Fibroblast of skin of right quadriceps (primary cell): ENCODE measurements at places on chromosomes 13 and 19.

- DNase-seq = no peak
Measured at GRCh38 chr19:39379865-39380396, 11.0 kb downstream of the PAF1 start.

DNA sequence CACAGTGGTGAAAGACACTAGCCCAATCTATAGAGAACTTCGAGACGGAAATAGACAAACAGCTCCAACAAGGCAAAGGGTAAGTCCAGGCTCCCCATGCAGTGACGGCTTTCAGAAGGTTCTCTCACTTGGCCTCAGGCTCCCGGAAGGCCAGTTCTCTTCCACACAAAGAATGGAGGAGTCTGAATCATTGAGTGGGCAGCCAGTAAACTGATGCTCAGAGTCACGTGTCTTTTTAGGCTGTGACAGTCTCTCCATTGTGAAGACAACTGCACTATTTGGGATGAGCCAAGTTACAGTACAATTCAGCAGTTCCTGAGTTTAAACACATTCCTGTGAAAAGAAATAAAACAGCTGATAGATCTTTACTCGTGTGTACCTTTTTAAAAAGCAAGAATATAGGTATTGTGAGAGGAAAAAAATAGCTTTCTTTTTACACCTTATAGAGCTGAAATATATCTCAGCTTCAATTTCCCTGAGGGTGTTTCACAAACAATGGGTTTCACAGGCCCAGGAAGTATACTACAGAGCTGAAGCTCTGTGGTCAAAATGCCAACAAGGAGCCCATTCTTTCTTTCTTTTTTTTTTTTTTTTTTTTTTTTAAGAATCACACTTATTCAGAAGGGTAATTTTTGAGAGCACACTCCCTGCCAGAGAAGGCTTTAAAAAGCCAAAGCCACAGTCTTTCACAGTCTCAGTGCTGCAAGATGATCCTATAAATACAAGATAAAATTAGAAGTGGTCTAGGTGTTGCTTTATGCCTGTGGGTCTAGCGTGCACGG, 135.1 kb downstream of the FREM2 start:
- no peak for DNase-seq

GRCh38 chr13:66844933-66845332, 385.2 kb downstream of the PCDH9 start:
- DNase-seq = no peak

DNA sequence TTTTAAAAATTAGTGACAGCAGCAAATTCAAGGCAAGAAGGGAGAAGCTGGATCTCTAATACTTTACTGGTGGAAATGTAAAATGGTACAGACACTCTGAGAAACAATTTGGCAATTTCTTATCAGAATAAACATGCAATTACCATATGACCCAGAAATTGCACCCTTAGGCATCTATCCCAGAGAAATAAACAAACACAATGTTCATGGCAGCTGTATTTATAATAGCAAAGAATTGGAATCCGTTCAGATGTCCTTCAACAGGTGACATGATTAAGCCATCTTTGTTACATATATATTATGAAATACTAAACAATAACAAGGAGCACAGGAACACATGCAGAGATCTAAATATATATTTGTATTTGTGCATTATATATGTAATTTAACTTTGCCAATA, 756.5 kb downstream of the SLITRK1 start:
- no peak for DNase-seq

GRCh38 chr13:28538932-28539331, 44.0 kb upstream of the FLT1 start:
- no peak for DNase-seq

- no peak for DNase-seq
Measured at GRCh38 chr13:106145997-106146864, 389.2 kb downstream of the EFNB2 start.

GRCh38 chr19:7968796-7969554, 25.5 kb upstream of the TIMM44 start:
- no peak for DNase-seq

GRCh38 chr13:110293649-110294048, 13.3 kb downstream of the COL4A1 start:
- DNase-seq = no peak

- no peak for DNase-seq
Measured at GRCh38 chr19:30293051-30293785, 79.0 kb upstream of the ZNF536 start.
